NCI-H1417 treated with DMSO at 0.1 percent for 48 hours (cell line): ENCODE measurements at places on chromosomes 6 and 20.

DNA sequence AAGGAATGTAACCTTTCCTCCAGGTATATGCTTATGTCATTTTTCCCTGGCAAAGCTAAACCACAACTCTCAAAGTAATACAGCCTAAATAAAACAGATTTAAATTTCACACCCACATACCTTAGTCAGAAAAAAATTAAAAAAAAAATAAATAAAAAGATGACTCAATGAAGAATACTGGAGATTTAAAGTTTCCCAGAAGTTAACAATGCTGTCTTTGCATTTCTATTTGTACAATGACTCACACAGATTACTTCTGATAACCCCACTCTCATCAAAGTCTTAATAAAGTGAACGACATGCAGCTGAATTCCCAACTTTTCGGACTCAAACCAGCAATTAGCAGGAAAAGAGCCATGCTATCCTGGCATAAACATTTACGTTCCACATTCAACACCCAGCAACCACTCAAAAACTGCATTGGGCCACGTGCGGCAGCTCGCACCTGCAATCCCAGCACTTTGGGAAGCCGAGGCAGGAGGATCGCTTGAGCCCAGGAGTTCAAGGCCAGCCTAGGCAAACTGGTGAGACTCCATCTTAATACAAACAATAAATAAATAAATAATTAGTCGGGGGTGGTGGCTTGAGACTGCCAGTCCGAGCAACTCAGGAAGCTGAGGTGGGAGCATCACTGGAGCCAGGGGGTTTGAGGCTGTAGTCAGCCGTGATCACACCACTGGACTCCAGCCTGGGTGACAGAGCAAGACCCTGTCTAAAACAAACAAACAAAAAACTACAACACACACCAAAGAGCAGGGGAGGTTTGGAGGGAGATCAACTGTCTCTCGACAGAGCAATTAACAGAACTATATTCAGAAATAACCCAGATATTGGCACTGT, 130.5 kb downstream of the WDR27 start:
- DNase-seq = no peak

GRCh38 chr6:131828080-131828479, 20.3 kb downstream of the ENPP1 start:
- DNase-seq = no peak

DNA sequence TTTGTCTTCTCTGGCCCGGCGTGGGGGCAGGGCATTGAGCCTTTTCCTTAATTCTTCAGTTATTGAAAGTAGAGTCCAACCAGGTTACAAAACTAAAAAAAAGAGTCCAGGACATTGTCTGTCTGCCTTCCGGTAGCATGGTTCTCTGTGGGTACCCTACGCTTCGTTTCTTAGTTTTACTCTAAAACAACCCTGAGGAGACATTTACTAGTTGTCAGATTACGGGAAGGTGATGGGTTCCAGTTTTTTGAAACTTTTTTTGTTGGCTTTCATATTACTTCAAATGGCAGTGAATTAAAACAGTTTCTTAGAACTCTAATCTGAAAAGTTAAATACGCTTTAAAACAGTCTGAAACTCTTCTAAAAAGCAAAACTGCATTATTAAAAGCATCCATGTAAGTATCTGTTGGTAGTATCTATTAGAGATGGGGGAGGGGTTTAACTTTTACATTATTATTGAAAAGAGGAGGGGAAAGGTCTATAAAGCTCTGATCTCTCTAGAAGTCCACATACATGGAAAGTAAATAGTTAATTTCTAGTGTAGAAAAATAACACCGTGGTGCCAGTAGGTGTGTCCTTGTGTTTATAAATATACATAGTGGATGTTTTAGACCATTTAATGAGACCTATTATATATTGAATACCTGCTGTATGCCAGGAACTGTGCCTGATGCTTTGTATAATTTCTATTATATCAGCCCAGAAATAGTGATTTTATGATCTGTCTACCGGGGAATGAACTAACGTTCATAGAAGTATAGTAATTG, 2.2 kb downstream of the BICRAL start:
- no peak for DNase-seq

- no peak for DNase-seq
Measured at GRCh38 chr6:160355001-160355400, 6.8 kb downstream of the SLC22A3 start.

DNA sequence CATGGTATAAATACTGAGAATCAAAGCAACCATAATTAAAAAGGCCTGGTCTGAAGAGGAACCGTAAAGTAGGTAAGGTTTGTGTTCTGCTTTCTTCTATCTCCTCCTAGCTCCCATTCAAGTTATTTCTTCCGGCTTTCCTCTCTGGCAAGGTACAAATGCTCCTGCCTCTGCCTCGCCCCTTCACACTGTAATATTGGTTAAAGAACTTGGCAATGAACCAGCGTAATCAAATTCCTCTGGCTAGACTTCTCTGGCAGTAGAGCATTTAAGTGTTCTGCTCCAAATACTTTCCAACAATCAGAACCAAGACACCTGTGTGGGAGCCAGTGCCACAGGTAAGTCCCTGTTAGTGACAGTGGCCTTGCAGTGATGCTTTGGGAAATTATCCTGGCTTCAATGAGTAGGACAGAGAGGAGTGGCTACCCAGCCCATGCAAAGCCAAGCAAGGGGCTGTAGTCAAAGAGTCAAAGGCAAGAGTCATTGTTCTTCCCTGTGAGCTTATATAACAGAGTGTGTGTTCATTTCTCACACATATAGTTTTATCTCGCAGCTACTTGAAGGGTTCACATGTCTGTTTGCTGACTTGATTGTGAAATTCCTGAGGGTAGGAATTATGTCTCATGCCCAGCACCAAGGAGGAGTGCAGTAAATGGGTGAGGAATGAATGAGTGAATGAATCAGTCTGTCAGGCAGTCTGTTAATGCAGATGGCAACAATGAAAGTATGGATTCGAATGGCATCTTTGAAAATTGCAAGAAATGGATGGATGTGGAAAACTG, 329.3 kb downstream of the NRN1 start:
- no peak for DNase-seq

DNA sequence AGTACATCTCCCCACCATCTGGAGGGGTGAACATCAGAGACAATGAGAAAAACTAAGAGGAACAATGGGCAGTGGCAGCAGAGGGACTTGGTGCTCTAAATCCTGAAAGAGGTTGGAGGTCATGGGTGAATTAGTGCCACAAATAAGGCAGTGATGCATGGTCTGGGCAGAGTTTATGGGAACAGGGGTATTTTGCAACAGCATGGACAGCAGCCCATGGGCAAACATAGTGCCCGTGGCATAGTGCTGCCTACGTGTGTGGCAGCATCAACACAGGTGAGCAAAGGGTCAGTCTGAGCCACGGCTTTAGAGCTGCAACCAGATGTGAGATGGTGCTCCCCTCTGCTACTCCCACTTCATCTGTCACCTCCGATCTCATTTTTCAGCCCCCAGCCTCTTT, 459.1 kb upstream of the CITED2 start:
- no peak for DNase-seq

DNA sequence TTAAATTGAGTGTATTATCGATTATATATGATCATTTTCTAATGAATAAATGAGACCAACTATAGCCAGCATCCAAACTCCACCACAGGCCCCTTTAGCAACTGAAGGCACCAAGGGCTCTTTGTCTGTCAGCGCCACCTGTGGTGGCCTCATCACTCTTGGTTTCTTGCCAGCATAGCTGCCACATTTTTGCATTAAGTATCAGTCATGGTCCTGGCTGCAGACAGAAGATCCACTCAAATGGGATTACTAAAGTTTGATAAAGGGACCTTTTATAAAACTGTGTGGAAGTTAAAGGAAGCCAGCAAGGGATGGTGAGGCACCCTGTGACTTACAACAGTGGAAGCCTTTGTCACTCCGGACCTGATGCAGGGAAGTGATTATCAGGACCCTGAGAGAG, 162.9 kb downstream of the C6orf118 start:
- no peak for DNase-seq

DNA sequence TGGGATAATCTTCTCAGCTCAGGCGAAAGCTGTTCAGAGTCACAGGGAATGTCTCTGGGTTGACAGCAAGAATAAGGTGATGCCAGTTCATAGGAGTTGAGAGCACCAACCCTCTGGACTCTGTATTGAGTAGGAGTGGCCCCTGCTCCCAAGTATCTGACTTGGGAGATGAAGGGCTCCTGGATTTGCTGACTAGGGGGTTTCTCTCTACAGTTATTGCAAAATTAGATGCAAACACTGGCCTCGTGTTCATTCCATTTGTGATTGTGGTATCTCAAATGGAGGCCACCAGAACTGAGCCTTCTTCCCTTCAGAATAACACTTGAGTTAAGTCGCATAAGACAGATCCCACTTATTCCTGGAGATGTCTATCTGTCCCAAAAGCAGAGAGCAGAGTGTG, 135.7 kb downstream of the PDE7B start:
- DNase-seq = no peak

GRCh38 chr20:13995086-13995665, at the start of gene MACROD2:
Gene MACROD2, plus strand, starts transcription at chr20:13995516.
- DNase-seq = peak; percentile 90

- no peak for DNase-seq
Measured at GRCh38 chr6:135116571-135116970, 61.9 kb upstream of the HBS1L start.

- DNase-seq = no peak
Measured at GRCh38 chr6:145875496-145876211, 61.1 kb upstream of the FBXO30 start.

DNA sequence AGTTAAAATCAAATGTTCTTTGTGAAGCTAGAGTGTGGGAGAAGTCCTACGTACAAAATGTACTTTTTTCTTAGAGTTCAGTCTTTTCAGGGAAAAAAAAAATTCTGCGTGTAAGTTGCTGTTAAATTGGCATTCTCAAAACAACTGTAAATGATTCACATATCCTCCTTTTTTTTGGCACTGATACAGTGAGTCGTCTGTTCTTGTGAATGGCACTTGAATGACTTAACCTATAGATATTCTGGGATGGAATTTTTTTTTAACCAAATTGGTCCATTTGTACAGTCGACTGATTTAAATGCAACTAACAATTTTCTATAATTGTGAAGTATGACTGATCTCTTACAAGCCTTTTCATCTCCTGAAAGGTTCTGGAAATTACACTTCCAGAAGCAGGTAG, 5.5 kb upstream of the JAG1 start:
- DNase-seq = no peak

GRCh38 chr20:49825521-49826033, 12.9 kb downstream of the SLC9A8 start:
- no peak for DNase-seq

GRCh38 chr6:75893058-75893775, 144.2 kb downstream of the MYO6 start:
- DNase-seq = peak; percentile 42

- DNase-seq = no peak
Measured at GRCh38 chr6:12356983-12357972, 67.1 kb downstream of the EDN1 start.

- DNase-seq = no peak
Measured at GRCh38 chr6:67884442-67884841, 750.6 kb upstream of the ADGRB3 start.

DNA sequence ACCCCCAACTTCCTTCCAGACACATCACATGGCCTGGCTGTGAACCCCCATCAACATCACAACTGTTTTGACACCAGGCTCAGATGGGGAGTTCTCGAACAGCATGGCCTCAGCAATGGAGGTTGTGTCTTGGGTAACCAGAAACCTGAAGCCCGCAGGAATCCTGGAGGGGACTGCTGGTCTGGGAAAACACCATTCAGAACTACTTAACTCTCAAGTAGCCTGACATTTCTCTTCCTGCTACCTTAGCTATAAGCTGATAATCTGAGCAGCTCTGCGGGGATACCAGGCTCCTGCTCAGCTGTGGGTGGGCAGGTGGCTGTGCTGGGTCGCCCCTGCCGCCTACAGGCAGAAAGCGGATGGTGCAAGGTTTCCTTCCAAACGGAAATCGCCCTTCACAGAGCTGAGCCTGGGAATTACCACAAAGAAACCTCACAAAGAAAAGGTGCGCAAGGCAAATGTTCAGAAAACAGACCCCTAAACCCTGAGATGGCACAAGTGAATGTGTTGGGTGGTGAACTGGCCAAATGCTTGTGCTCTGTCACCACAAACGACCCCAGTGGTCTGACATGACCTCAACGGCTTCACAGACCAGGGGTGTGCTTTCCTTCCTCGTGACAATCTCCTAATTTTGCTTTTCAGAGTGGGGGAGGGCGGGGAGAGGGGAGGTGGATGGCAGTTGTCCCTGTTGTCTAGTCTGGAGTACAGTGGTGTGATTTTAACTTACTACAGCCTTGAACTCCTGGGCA, 29.5 kb downstream of the SNX5 start:
- no peak for DNase-seq

- DNase-seq = no peak
Measured at GRCh38 chr20:57676589-57677583, 32.9 kb downstream of the PMEPA1 start.

DNA sequence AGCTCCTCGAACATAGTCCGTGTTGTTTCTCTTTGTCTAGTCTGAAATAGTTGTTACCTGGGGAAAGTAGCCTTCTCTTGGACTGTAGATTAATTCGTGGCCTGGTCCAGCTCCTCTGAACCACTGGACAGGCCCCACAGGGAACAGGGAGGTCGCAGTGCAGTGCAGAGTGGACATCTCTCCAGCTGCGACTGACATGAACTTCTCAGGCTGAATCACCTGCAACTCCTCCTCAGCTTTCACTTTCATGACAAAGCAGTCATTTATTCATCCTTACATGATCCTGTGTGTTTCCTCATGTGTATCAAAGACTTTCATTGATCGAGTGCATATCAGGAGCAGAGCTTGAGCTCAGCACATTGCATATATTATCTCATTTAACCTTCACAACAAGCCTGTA, 19.1 kb upstream of the SIRPG start:
- DNase-seq = no peak

GRCh38 chr6:55601120-55601519, 22.1 kb upstream of the HMGCLL1 start:
- DNase-seq = no peak

GRCh38 chr20:44943828-44944227, 16.4 kb downstream of the TOMM34 start:
- DNase-seq = no peak

- DNase-seq = no peak
Measured at GRCh38 chr6:48833916-48834315, 629.1 kb downstream of the MMUT start.

DNA sequence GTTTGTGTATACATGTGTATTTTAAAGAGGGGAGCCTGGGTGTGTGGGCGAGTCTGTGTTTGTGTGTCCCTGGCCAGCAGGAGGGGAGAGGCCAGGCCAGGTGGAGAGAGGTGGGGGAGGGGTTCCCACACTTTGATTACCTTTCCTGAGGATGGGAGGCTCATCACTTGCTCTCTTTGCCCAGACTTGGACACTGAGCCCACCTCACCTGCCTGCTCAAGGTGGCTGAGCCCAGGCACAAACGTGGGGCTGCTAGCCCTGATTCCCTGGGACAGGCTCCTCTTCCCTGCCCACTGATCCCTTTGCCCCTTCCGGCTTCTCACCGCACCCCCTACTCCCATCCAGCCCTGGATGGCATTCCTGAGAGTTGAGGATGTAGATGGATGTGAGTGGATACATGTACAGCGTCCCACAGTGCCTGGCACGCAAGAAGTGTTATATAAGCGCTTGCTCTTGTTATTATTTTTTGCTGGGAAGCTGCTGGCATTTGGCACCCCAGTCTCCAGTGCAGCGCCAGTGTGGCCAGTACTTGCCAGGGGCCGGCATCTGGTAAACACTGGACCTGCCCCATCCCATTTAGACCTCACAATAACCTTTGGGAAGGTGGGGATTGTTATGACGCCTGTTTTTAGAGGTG, 2.7 kb downstream of the CEBPB start:
- DNase-seq = no peak
